ENCODE measurements at places on chromosomes 13 and 19. TPM values are rescaled to one million over a fixed set of nuclear protein-coding genes. Genes with fewer than 3 reads are reported as not detected.

The SLC10A2 gene
- total RNA-seq: not detected

The KIR2DL1 gene
- not detected for total RNA-seq

The TCF3 gene
- 12.1 TPM for total RNA-seq

The SDHAF1 gene
- total RNA-seq: 37.4 TPM

The TMEM238 gene
- 16.9 TPM for total RNA-seq

The PLPPR3 gene
- total RNA-seq: not detected

The PRR22 gene
- 1.7 TPM for total RNA-seq

The NCAN gene
- 0.06 TPM for total RNA-seq

The NMRK2 gene
- total RNA-seq: not detected

The ZNF585A gene
- total RNA-seq: 2.3 TPM

The MRPS31 gene
- 16.0 TPM for total RNA-seq

The TLE6 gene
- total RNA-seq: 3.3 TPM

The PRODH2 gene
- total RNA-seq: 60.3 TPM

The ZNF682 gene
- total RNA-seq: 2.3 TPM

The PALM3 gene
- 5.9 TPM for total RNA-seq

The KIRREL2 gene
- total RNA-seq: not detected

The ZNF534 gene
- not detected for total RNA-seq

The C19orf85 gene
- total RNA-seq: not detected

The PTGER1 gene
- not detected for total RNA-seq

The SPIB gene
- not detected for total RNA-seq

The B3GNT8 gene
- total RNA-seq: 0.51 TPM

The RFPL4AL1 gene
- 0.57 TPM for total RNA-seq

The NLRP4 gene
- not detected for total RNA-seq

The YJEFN3 gene
- total RNA-seq: 0.92 TPM

The SELENOV gene
- not detected for total RNA-seq

The PRPF31 gene
- total RNA-seq: 22.1 TPM

The SLITRK6 gene
- 0.06 TPM for total RNA-seq

The SEMA6B gene
- total RNA-seq: 1.0 TPM

The LYPD3 gene
- 0.24 TPM for total RNA-seq

The DNAJB1 gene
- total RNA-seq: 51.4 TPM

The VSTM2B gene
- not detected for total RNA-seq

The OR10H1 gene
- total RNA-seq: not detected

The KLK7 gene
- not detected for total RNA-seq

The IGFL3 gene
- not detected for total RNA-seq
